ENCODE measurements at places on chromosomes 13 and 19. TPM values are rescaled to one million over a fixed set of nuclear protein-coding genes. Genes with fewer than 3 reads are reported as not detected.
A peak's percentile ranks its signal among the peaks of the same experiment; 100 is the strongest.

GRCh38 chr19:31537136-31537535 is 187.9 kb upstream of the TSHZ3 start:
- DNase-seq, result no peak

DNA sequence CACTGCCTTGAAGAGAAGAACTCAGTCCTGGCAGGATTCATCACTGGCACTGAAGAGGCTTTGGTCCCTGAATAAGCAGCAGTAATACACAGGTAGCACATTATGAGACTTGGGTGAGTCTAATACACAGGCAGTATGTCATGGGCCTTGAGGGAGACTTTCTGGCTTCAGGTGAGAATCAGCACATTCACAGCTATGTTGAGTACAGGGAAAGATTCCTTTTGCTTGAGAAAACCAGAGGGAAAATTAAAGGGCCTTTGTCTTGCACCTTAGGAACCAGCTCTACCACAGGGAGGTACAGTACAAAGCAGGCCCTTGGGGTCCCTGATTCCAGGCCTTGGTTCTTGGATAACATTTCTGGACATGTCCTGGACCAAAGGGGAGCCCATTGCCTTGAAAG is 484.6 kb downstream of the RFC3 start:
- DNase-seq, result no peak

GRCh38 chr13:31943591-31943990 is 88.0 kb upstream of the FRY start:
- DNase-seq, result no peak

GRCh38 chr19:49817964-49818648 is at the start of gene MED25:
MED25 (plus strand) TSS chr19:49818289; CDS start chr19:49818342, 53 bp downstream.
- DNase-seq, result peak; percentile 84

DNA sequence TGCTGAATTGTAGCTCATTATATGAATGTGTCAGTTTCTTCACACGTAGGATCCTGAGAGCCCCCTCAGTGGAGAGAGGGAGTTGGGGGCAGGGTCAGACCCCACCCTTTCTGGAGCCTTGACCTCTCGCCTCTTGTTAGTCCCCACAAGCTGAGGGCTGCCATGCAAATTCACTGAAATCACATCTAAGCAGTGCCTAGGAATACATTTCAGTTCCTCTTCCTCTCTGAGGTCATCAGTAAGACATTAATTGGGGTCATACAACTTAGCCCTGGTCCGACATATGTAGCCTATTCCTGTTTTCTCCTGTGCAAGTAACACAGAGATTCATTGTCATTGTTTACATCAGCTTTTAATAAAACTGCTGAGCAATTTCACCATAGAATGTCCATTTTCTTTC is 30.0 kb downstream of the MYO9B start:
- no peak for DNase-seq

- DNase-seq, result no peak
Measured at GRCh38 chr13:110894086-110894485, 20.8 kb downstream of the ANKRD10 start.

- DNase-seq, result no peak
Measured at GRCh38 chr19:43372462-43372861, 19.0 kb downstream of the CD177 start.

DNA sequence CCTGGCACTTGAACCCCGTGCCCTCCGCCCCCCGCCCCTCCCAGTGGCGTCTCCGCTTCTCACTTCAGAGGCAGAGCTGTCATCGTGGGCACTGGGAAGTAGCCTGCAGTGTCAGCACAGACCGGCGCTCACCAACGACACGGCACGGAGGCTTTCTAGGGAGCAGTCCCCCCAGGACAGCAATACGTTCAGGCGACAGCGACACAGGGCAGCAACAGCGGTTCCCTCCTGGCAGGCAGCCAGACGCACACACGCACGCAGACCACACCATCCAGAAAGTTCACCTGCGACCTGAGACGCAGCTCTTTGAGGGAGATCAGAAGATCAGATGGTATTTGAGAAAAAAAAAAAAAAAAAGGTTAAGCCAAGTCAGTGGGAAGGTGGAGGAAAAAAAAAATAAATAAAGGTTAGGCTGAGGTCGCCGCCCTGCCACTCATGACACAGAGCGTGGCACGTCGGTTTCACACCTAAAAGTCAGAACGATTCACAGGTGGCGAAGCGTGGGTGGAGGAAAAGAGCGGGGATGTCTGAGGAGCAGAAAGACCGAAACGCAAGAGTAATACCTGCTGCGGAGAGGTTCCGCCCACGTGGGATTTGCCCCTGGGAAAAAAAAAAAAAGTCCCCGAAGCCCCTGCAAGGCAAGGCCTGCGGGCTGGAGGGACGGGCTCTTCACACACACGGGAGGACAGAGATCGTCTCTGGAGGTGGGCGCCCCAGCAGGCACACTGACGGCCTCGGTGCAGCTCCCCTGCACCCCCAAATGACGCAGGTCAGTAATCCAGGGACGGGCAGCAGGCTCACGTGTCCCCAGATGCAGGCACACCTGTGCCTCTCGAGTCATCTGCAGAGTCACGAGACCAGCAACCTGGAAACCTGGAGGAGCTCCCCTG is 94.5 kb downstream of the GNG7 start:
- DNase-seq, result no peak

DNA sequence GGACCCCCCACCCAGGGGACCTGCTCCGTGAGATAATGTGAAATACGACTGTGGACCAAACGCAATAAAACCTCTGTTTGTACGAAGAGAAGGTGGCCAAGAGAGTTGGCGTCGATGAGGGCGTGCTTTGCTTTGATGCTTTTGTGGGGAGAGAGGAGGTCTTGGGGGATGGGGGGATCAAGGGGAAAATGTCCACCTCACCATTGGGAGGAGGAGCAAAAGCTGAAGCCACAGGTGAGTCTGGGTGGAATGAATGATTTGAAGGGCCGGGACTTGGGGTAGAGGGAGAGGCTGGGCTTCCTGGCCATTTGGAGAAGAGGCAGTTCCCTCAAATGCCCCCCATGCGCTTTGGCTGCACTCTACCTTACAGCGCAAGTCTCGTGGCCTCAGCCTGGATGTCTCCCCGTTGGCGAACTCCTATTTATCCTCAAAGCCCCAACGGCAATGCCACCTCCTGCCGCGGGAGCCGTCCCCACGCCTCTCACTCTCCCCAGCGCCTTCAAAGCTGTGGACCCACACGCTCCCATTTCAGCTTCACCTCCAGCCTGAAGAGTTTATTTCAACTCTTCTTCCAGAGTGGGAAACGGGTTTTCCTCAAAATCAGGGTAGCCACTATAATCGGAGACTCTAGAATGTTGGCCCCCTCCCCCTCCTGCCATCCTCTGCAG is 795 bp upstream of the ABCA7 start:
- DNase-seq, result no peak

DNA sequence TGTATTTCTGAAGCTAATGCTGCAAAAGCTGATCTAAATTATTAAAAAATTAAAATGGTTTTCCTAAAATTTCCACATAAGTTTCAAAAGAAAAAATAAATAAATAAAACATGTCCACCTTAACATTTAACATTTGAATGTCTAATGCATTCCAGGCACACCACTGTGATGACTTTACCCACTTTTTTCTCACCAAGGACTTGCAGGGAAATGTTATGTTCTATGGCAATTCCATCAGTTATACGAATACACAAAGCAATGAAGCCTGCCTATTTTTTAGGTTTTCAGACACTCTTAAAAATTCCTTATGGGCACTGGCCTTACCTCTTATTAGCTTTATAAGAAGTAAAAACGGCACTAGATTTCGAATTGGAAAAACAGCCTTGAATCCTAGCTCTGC is 10.2 kb downstream of the TSC22D1 start:
- no peak for DNase-seq

- no peak for DNase-seq
Measured at GRCh38 chr13:37277007-37277406, 171.5 kb upstream of the CSNK1A1L start.

- DNase-seq, result no peak
Measured at GRCh38 chr19:32702010-32702409, 10.4 kb downstream of the NUDT19 start.

TMEM161A gene
- total RNA-seq, result 64.3 TPM

ZNF699 gene
- 4.3 TPM for total RNA-seq

VSTM1 gene
- not detected for total RNA-seq
